ENCODE measurements at places on chromosomes 2 and 18.

DNA sequence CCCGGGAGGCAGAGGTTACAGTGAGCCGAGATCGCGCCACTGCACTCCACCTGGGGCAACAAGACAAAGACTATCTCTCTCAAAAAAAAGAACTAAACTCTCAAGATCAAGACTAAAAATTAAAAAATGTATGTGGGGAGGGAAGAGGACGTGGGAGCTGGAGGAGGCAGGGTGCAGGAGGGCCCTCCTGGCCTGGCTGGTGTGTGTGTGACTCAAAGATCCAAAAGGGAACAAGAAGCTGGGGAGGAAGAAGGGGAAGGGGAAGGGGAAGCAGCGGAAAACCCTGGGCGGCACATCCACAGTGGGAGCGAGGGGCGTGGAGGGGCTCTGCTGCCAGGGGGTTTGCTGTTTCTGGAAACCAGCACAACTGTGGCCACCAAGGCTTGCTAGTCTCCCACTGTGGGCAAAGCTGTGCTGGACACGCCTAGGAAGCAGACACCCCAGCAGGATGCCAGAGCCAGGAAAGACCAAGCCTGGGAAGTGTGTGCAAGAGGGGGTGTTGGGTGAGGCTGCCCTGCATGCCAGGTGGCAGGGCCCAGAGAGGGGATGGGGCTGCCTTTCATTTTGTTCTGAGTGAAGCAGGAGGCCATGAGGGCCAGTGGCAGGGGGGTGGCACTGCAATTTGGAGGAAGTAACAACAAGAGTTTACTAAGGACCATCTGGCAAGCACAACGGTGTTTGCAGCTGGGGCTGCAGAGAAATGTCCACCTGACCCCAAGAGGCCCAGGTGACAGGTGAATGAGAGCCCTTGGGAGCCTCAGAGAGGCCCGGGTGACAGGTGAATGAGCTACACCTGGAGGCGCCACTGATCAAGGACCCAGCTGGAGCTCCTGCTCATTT, 44.5 kb downstream of the ANO7 start:
- no peak for DNase-seq

GRCh38 chr2:60317844-60318243, 235.6 kb downstream of the BCL11A start:
- no peak for DNase-seq

GRCh38 chr2:175414191-175414881, 232.8 kb upstream of the ATP5MC3 start:
- DNase-seq = no peak

DNA sequence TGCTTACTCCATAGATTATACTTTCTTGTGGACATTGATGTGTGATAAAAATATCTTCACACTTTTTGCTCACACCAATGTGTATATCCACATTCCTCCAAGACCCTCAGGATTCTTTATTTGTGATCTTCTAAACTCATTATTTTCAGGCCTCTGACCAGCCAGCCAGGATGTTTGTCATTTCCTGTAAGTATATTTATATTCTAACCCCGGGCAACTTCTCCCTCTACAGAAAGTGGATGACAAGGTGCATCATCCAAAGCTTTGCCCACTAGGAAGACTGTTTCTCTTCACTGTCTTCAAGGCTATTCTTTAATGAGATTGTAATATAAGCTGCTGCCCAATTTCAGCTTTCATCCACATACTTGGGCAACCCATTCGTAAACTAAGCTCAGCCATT, 3.6 kb upstream of the CWC22 start:
- no peak for DNase-seq

GRCh38 chr2:21787941-21788340, 664.2 kb downstream of the TDRD15 start:
- no peak for DNase-seq

DNA sequence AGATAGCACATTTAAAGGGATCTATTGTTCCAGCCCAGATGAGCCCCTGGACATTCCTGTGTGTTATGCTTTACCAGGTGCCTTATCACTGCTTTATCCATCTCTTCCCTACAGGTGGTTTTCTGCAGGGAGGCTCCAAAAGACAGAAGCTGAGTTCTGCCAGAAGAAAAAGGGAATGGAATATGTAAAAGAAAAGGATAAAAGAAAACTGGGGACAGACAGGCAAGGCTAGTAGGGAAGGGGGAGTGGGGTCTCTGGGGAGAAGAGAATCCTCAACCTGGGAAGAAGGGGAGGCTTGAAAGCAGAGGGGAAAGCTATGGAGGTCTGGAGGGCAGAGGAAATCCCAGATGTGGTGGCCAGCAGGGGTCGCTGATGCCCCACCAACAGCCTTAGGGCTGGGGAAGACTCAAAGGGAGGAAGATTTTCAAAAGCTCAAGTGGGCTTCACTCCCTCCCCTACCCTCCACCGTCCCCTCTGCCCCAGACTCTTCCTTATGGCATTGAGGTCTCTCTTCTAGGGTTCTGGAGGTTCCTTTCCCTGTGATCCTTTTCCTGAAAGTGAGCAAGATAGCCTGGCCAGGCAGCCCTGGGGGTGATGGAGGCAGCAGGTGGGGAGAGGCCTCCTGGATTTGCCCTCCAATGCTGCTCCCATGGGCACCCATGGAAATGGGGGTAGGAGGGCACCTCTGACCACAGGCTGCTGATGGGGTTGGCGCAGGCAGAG, 178.1 kb upstream of the PKDCC start:
- DNase-seq = peak; percentile 77

DNA sequence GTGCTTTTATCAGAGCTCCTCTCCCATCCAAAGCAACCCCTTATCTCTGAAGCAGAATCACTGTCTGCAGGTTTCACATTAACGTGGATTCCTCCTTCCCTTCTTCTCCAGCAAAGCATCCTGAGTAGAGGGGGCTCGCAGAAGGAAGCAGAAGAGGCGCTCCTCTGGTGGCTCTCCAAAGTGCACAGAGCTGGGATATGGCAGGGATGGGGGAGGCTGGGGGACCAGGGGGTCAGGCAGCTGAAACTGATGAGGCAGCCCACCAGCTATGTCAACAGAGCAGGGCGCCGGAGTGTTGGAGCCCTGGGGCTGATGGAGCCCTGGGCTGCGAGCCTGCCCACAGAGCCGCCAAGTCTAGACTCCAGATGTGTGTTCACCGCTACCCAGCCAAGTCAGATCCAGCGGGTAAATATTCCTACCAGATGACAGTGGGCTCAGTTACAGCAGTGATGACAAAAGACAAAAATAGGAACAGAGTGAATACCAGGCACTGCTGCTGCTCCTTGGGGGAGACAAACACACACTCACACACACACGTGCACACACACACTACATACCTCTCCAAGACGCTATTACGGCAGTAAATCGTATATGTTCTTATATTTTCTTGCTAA, 678.3 kb upstream of the ID2 start:
- DNase-seq = peak; percentile 32

GRCh38 chr2:112065966-112066365, 10.9 kb downstream of the TMEM87B start:
- no peak for DNase-seq

GRCh38 chr2:28391564-28392296, 928 bp upstream of the FOSL2 start:
- peak; percentile 94 for DNase-seq

DNA sequence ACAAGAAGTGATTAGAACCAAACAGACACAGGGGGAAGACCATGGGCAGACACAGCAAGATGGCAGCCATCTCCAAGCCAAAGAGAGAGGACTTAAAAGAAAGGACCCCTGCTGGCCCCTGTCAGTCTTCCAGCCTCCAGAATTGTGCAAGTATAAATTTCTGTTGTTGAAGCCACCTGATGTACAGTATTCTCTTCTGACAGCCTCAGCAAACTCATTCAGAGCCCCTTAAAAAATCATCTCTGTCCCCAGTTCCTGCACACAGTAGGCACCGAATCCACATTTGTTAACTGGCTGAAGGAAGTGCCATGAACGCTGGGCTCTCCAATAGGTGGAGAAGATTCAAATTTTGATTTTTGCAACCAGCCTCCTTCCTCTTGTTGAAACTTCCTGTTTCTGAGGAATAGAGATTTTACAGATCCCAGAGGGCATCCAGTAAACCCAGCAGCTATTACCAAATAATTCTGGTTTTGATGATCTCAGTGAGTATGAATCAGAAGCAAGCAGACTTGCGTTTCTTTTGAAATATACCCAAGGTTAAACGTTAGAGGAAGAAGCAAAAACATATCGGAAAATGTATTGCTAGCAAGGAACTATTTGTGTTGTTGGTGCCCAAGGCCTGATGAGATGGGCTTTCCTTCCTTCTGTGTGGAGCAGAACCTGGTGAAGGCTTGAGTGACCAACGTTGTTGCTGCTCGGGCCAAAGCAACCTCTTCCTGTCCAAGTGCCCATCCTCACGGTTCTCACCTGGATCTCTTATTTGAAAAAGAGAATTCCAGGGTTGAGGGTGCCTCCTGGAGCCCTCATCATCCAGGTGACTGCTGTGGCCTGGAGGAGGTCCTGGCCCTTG, 47.7 kb upstream of the PLB1 start:
- DNase-seq = no peak

DNA sequence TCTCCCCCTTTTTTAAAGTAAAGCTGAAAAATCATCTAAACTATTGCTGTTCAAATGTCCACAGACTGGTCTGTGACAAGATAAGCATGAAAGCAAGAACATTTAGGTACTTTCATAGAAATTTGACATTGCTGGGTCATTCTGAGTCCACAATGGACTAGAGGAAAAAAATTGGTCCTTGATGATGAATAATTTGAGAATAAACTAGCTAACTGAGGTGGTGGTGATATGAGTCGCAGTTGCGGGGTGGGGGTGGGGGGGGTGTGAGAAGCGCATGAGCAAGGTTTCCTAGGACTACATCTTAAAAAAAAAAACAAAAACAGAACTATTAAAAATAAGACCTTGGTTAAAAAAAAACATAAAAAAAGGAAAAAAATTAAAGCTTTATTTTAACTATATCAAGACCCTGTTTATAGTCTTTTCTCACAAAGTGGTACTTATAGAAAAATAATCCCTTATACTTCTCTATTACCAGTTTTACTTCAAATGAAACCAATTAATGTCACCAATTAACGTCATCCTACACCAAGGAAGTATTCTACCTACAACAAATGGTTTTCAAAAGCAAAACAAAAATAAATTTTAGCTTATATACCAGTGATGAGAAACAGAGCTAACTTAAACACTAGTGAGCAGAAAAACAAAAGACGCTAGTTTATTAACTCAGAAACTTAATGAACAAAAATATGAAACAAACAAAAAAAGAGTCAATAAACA, 88.1 kb downstream of the ASXL2 start:
- no peak for DNase-seq

- no peak for DNase-seq
These were observed 5.6 kb upstream of the LRATD1 start for GRCh38 chr2:14626873-14627272.

DNA sequence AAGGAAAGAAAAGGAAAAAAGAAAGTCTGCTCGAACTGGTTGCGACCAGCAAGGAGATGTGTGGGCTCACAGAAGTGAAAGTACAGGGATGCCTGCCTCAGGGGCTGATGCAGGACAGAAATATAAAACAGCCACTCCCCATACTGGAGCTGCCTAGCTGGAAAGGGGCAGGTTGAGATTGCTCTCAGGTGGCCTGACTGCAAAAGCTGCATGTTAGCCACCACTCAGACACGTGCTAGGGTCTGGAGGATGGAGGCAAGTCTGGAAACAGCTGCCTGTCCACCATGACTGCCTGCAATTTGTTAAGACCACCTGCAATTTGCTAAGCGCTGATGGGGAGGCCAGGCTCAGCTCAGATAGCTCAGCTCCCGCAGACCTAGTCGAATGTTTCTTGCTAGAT, 17.9 kb downstream of the B3GNT7 start:
- no peak for DNase-seq

GRCh38 chr2:11930211-11930761, 183.9 kb downstream of the LPIN1 start:
- no peak for DNase-seq

- DNase-seq = no peak
These were observed 203.7 kb upstream of the DLGAP1 start for GRCh38 chr18:4658804-4659203.

DNA sequence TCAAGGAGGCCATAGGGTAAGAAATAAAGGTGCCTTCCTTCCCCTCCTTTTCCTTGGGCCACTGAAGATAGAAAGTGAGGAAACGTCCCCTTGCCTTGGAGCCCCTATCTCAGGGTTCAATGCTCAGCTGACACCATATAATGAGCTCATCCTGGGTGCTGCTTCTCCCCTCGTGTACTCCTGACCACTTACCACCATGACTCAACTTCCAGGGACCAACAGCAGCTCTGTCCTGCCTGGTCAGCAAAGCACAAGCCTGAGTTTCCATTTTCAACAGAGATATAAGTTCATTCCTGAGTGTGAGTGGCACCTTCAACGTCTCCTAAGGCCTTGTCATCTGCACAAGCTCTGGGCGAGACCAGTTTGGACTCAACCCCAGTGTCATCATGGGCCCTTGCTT, 151.2 kb downstream of the CAPN13 start:
- no peak for DNase-seq

DNA sequence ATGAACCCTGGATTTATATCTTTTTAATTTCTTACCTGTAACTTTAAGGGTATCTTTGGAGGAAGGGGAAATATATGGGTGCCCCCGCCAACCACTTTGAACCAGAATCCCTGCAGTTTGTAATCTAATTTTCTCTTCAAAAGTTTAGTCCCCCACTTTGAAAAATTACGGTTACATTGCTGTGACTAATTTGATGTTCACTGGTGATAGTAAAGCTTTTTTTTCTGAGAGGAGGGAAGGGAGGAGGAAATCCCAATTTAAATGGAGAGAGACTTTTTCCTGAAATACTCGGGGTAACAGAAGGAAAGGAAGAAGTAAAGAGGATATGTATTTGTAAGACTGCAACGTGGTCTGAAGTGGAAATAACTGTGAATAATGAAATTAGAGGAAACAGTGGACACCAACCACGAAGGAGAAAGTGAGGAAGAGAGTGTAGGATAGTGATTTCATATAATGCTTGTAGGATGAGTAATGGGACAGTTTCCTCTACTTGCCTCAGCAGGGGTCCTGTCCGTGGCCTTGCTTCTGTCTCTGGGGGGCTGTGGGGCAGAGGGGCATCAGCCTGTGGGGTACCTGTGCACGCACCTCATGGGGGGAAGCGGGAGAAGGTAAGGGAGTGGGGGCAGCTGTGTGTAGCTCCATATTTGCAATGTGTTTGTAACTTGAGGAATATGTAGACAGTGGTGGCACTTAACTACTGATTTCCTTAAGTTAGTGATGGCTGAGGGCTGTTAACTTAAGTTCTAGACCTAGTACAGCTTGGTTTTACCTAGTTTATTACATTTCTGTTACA, 161.1 kb downstream of the LTBP1 start:
- DNase-seq = no peak
